H1 (cell line): ENCODE measurements at places on chromosomes 4 and X. TPM values are rescaled to one million over a fixed set of nuclear protein-coding genes. Genes with fewer than 3 reads are reported as not detected.
A peak's percentile ranks its signal among the peaks of the same experiment; 100 is the strongest.

PPID gene
- total RNA-seq, result 48.3 and 53.2 TPM in 2 replicates

GPRIN3 gene
- total RNA-seq, result 1.4 and 1.6 TPM in 2 replicates

PABPC1L2A gene
- 0.32 and 0.73 TPM in 2 replicates for total RNA-seq

CDX4 gene
- 2.2 and 2.6 TPM in 2 replicates for total RNA-seq

LONRF3 gene
- 0.11 TPM in 1 of 2 replicates, not detected in the other for total RNA-seq

PPBP gene
- total RNA-seq, result 0.43 TPM in 1 of 2 replicates, not detected in the other

APLN gene
- 1.1 TPM in 2 replicates for total RNA-seq

F11 gene
- total RNA-seq, result 0.54 and 0.99 TPM in 2 replicates

XAGE2 gene
- not detected in 2 replicates for total RNA-seq

SH3BP2 gene
- total RNA-seq, result 31.4 and 32.4 TPM in 2 replicates

USP17L19 gene
- not detected in 2 replicates for total RNA-seq

PSAPL1 gene
- total RNA-seq, result not detected in 2 replicates

WDR17 gene
- total RNA-seq, result 3.3 and 3.4 TPM in 2 replicates

- DNase-seq, result no peak
- H3K27me3 ChIP-seq, result no peaks in the 10 kb centered on the region
- H3K4me1 ChIP-seq, result no peaks in the 10 kb centered on the region
- H3K36me3 ChIP-seq, result no peaks in the 10 kb centered on the region
Measured at GRCh38 chr4:116397291-116397690, 688.1 kb downstream of the TRAM1L1 start.

DNA sequence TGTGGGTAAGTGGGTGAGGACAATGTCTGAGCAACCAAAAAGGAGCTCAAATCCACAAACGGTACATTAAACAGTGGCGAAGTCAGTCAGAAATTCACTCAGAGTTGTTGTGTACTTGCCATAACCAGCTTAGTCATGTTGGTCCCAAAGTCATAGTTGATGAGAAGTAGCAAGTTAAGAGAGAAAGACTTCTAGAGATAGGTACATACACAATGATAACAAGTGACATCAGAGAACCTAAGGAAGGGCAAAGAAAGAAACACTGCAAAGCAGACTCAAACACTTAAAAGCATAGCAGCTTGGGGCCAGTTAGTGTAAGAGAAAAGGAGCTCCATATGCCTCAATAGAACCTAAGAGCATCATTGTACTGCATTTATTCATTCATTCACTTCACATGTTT lies 30.2 kb downstream of the DYNLT3 start:
- no peak overlapping the region for H3K27ac ChIP-seq
- no peak overlapping the region for H3K4me3 ChIP-seq
- DNase-seq, result no peak
- H3K36me3 ChIP-seq, result no peaks in the 10 kb centered on the region
- H3K27me3 ChIP-seq, result no peaks in the 10 kb centered on the region

GRCh38 chr4:48483006-48483776 lies at the start of gene SLC10A4:
SLC10A4 (plus strand) TSS chr4:48483343; CDS start chr4:48483562, 219 bp downstream.
- H3K4me3 ChIP-seq, result peak within 1 kb of the TSS; percentile 39
- H3K27me3 ChIP-seq, result peaks cover 38% of the 10 kb centered on the region
- H3K36me3 ChIP-seq, result peaks cover 5% of the 10 kb centered on the region; the same call in 1 of the 2 replicates
- peaks cover 7% of the 10 kb centered on the region for H3K4me1 ChIP-seq

- peak; percentile 64 for DNase-seq
- H3K36me3 ChIP-seq, result no peaks in the 10 kb centered on the region
- no peaks in the 10 kb centered on the region for H3K27me3 ChIP-seq
- H3K4me3 ChIP-seq, result no peak overlapping the region
- H3K27ac ChIP-seq, result no peak overlapping the region
Measured at GRCh38 chr4:21765810-21766407, 182.7 kb downstream of the KCNIP4 start.

DNA sequence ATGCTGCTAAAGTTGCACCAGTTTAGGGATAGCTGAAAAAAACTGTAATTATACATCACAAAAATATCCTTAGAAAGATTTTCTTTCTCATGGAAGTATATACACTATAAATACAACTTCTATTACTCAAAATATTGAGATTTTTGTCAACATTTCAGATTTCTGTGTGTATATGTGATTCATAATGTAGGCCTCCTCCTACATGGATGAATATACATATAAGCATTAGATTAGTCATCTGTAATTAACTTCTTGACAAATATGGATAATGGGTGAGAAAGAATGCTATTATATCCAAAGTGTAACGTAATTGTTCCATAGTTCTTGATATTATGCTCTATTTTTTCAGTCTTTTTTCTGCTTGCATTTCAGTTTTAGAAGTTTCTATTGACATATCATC lies 124.9 kb downstream of the CBLL2 start:
- no peaks in the 10 kb centered on the region for H3K36me3 ChIP-seq
- no peaks in the 10 kb centered on the region for H3K4me1 ChIP-seq
- no peak overlapping the region for H3K27ac ChIP-seq
- H3K27me3 ChIP-seq, result no peaks in the 10 kb centered on the region

- no peak overlapping the region for H3K27ac ChIP-seq
- DNase-seq, result no peak
- H3K27me3 ChIP-seq, result peaks cover 2% of the 10 kb centered on the region; the same call in 1 of the 2 replicates
Measured at GRCh38 chr4:140157341-140157740, 3.4 kb upstream of the MAML3 start.

- no peak for DNase-seq
- H3K36me3 ChIP-seq, result no peaks in the 10 kb centered on the region
- H3K27ac ChIP-seq, result no peak overlapping the region
- no peaks in the 10 kb centered on the region for H3K27me3 ChIP-seq
- H3K4me3 ChIP-seq, result no peak overlapping the region
Measured at GRCh38 chrX:108415891-108416290, 22.3 kb downstream of the COL4A6 start.

GRCh38 chrX:49844611-49845010 lies 15.5 kb downstream of the PAGE4 start:
- H3K27me3 ChIP-seq, result no peaks in the 10 kb centered on the region
- no peak overlapping the region for H3K27ac ChIP-seq
- no peak overlapping the region for H3K4me3 ChIP-seq

DNA sequence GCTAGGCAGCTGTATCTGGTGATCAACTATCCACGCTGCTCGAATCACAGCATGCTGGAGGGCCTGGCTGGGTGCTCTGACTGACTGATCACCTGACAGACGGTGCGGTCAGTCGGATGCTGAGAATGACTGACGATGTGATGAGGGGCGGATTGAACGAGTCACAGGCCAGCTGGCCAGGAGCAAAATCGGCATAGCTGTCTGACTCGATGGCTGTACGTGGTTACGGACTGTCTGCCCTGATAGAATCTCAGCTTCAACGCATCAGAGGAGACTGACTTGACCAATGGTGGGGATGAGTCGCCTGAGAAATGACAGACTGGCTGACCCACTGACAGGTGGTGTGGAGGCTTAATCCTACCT lies 1.0 kb upstream of the SUV39H1 start:
- peaks cover 4% of the 10 kb centered on the region for H3K4me1 ChIP-seq
- peaks cover 17% of the 10 kb centered on the region; the same call in 1 of the 2 replicates for H3K36me3 ChIP-seq
- H3K27ac ChIP-seq, result no peak overlapping the region
- H3K4me3 ChIP-seq, result peak overlapping the region; percentile 69; the same call in 1 of the 2 replicates
- no peaks in the 10 kb centered on the region for H3K27me3 ChIP-seq
- no peak for DNase-seq

DNA sequence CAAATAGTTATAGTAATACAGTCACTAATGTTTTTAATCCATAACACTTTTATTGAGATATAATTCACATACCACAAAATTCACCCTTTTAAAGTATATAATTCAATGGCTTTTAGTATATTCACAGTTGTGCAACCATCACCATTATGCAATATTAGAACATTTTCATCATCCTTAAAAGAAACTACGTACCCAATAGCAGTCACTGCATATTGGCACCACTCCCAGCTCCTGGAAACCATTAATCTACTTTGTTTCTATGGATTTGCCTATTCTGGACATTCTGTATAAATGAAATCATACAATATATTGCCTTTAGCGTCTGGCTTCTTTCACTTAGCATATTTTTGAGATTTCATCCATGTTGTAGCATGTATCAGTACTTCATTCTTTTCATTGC lies 99.3 kb downstream of the AMMECR1 start:
- H3K4me1 ChIP-seq, result no peaks in the 10 kb centered on the region
- no peak overlapping the region for H3K27ac ChIP-seq
- no peak overlapping the region for H3K4me3 ChIP-seq
- H3K27me3 ChIP-seq, result no peaks in the 10 kb centered on the region
- no peak for DNase-seq

- no peak overlapping the region for H3K4me3 ChIP-seq
- no peak for DNase-seq
- H3K27ac ChIP-seq, result no peak overlapping the region
Measured at GRCh38 chr4:10861036-10861435, 176.5 kb upstream of the CLNK start.

GRCh38 chr4:183106839-183107238 lies 7.8 kb downstream of the WWC2 start:
- no peak overlapping the region for H3K27ac ChIP-seq
- peaks cover 32% of the 10 kb centered on the region for H3K4me1 ChIP-seq

DNA sequence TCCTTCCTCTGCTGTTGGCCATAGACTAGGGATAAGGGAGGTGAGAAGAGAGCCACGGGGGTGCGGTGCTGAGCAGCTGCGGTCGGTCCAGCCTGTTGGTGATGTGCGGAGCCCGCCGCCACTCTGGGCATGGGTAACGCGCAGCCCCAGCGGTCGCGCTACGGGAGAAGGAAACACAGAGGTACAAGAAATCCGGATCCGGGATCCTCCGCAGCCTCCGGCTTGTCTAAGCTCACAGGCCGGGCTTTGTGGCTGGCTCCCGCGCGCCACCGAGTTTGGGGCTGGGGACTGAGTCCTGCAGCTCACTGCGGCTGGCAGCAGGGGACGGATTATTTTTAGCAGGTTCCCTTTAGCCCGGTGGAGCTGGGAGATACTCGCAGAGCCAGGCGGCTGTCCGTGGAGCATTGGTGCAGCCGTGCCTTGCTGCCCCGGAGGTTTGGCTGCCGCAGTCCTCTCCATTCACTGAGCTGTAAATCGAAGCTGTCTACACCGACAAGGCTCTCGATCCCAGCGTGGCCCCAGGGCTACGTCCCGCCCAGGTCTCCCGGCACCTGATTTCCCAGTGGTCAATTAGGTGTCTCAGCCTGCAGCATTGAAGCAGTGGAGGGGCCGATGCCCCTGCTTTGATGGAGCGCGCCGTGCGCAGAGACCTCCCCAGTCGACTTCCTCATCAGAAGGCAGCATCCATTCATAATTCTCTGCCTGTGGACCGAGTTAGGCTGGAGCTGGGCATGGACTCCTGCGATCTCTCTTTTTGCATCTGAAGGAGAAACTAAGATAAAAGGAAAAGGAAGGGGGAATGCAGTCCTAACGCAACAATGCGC lies 81.9 kb upstream of the SCML1 start:
- no peak overlapping the region for H3K27ac ChIP-seq
- peak overlapping the region; percentile 19 for H3K4me3 ChIP-seq
- DNase-seq, result no peak

DNA sequence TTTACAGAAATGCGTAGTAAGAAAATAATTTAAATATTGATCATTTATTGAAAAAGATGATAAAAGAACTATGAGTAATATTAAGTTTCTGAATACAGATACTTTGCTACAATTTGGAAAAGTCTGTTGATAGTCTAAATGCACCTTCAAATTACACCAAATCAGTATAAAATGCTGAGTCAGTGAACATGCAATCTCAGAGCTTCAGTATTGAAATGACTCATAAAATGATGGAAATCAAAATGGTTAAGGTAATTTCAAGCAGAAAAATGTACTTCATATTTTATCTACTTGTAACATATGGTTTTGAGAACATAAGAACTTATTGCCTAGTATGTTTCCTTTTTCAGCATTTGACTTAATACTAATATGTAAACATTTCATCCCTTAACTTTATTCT lies 448.2 kb downstream of the PCDH10 start:
- H3K27me3 ChIP-seq, result no peaks in the 10 kb centered on the region
- no peak for DNase-seq
- H3K36me3 ChIP-seq, result no peaks in the 10 kb centered on the region
- H3K27ac ChIP-seq, result no peak overlapping the region
- peaks cover 3% of the 10 kb centered on the region for H3K4me1 ChIP-seq

DNA sequence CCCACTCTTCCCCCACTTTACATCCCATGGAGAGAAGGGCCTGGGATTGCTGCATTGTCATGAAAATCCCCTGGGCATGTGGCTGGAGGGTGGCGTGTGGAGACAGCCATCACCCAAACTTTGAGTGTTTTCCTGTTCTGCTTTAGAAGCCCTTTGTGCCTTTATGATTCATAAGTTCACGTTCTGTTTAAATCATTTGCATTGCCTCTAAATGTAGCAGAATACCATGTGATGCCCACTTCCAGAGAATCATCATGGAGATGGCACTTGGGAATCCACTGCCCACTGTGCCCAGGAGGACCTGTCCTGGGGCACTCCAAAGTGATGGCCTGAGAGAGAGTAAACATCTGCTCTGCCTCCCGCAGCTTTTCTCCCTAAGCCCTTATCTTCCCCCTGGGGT lies 52.8 kb downstream of the MED28 start:
- no peaks in the 10 kb centered on the region for H3K36me3 ChIP-seq
- H3K4me1 ChIP-seq, result no peaks in the 10 kb centered on the region
- H3K4me3 ChIP-seq, result no peak overlapping the region
- H3K27ac ChIP-seq, result no peak overlapping the region
- H3K27me3 ChIP-seq, result no peaks in the 10 kb centered on the region
- DNase-seq, result no peak

- H3K4me1 ChIP-seq, result no peaks in the 10 kb centered on the region
- H3K27me3 ChIP-seq, result no peaks in the 10 kb centered on the region
- H3K27ac ChIP-seq, result no peak overlapping the region
- peak; percentile 66 for DNase-seq
- H3K4me3 ChIP-seq, result no peak overlapping the region
- H3K36me3 ChIP-seq, result no peaks in the 10 kb centered on the region
Measured at GRCh38 chr4:53804719-53805118, 213.4 kb upstream of the LNX1 start.

- H3K4me1 ChIP-seq, result no peaks in the 10 kb centered on the region
- H3K27ac ChIP-seq, result no peak overlapping the region
- no peaks in the 10 kb centered on the region for H3K36me3 ChIP-seq
- H3K4me3 ChIP-seq, result no peak overlapping the region
- no peak for DNase-seq
Measured at GRCh38 chr4:141548791-141549190, 87.6 kb upstream of the IL15 start.

DNA sequence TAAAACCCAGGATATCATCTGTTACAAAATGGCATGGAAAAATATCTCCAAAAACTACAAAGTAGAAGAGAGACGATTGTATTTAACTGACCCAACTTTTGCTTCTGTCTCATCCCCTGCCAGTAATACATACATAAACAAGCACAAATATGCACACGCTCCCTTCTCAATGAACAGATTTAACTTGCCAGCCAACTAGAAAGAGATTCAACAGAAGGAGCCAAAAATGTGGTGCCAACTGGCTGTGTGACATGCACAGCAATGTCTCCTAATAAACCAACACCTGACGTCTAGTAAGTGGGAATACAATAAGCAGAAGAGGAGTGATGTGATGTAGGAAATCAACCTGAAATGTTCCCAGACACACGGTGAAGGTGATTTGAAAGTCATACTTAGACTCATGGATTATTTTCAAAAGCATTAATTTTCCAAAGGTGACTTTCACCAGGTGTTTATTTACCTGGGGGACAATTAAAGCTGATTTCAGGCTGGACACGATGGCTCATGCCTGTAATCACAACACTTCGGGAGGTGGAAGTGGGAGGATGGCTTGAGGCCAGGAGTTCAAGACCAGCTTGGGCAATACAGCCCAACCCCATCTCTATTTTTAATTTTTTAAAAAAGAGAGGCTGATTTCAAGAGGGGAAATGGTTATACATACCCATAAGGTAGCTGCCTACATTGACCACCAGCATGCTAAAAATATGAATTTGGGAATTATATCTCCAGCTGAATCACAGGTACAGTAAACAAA lies 33.7 kb downstream of the SH3RF1 start:
- H3K36me3 ChIP-seq, result no peaks in the 10 kb centered on the region
- peaks cover 2% of the 10 kb centered on the region for H3K4me1 ChIP-seq
- no peak for DNase-seq
- H3K4me3 ChIP-seq, result no peak overlapping the region
- H3K27me3 ChIP-seq, result no peaks in the 10 kb centered on the region
- no peak overlapping the region for H3K27ac ChIP-seq
